T-cell (primary cell): ENCODE measurements at places on chromosomes 12 and 14. TPM values are rescaled to one million over a fixed set of nuclear protein-coding genes. Genes with fewer than 3 reads are reported as not detected.

- peaks cover 24% of the 10 kb centered on the region for H3K4me1 ChIP-seq
- H3K27ac ChIP-seq = peak overlapping the region; percentile 82
- peaks cover 5% of the 10 kb centered on the region for H3K36me3 ChIP-seq
- peak overlapping the region; percentile 70 for H3K4me3 ChIP-seq
- no peaks in the 10 kb centered on the region for H3K27me3 ChIP-seq
Observed at GRCh38 chr12:124939421-124940142, 25.1 kb upstream of the UBC start.

- no peak overlapping the region for H3K4me3 ChIP-seq
- no peak overlapping the region for H3K27ac ChIP-seq
- no peaks in the 10 kb centered on the region for H3K36me3 ChIP-seq
- no peaks in the 10 kb centered on the region for H3K27me3 ChIP-seq
- H3K4me1 ChIP-seq = no peaks in the 10 kb centered on the region
Observed at GRCh38 chr12:26704214-26704613, 128.8 kb downstream of the ITPR2 start.

GRCh38 chr14:22131749-22132476 lies 457.1 kb downstream of the DAD1 start:
- H3K27ac ChIP-seq = no peak overlapping the region
- H3K27me3 ChIP-seq = no peaks in the 10 kb centered on the region
- no peaks in the 10 kb centered on the region for H3K36me3 ChIP-seq
- no peak for DNase-seq
- H3K4me1 ChIP-seq = no peaks in the 10 kb centered on the region

DNA sequence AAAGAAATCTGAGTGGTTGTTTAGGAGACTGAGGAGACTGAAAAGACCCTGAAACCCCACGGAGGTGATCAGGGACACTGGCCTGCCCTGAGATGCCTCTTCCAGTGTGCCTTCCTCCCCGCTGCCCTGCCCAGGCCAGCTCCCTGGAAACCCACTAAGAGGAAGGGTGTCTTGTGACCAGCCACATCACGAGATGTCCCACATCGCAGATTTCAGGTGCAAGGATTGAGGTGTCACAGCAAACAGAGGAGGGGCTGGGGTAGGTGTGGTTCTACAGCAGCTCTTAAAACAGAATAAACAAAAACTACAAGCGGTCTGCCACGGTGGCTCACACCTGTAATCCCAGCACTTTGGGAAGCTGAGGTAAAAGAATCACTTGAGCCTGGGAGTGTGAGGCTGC lies 184.3 kb upstream of the C14orf180 start:
- H3K36me3 ChIP-seq = no peaks in the 10 kb centered on the region
- peaks cover 7% of the 10 kb centered on the region for H3K4me1 ChIP-seq
- H3K4me3 ChIP-seq = no peak overlapping the region
- no peaks in the 10 kb centered on the region for H3K27me3 ChIP-seq
- H3K27ac ChIP-seq = peak overlapping the region; percentile 73

GRCh38 chr14:95533822-95534221 lies 1.0 kb upstream of the GLRX5 start:
- H3K4me1 ChIP-seq = peaks cover 29% of the 10 kb centered on the region
- peaks cover 13% of the 10 kb centered on the region for H3K36me3 ChIP-seq
- H3K27ac ChIP-seq = peak overlapping the region; percentile 80
- DNase-seq = no peak

GRCh38 chr14:52235866-52236510 lies 31.5 kb upstream of the PTGDR start:
- no peak for DNase-seq
- no peak overlapping the region for H3K27ac ChIP-seq
- H3K4me1 ChIP-seq = peaks cover 5% of the 10 kb centered on the region
- H3K36me3 ChIP-seq = no peaks in the 10 kb centered on the region
- H3K4me3 ChIP-seq = no peak overlapping the region

TSFM gene
- 21.5 TPM for total RNA-seq

AJUBA gene
- total RNA-seq = 2.4 TPM

HVCN1 gene
- 18.7 TPM for total RNA-seq

OR6C2 gene
- not detected for total RNA-seq
